ENCODE measurements at places on chromosomes 2 and 18. TPM values are rescaled to one million over a fixed set of nuclear protein-coding genes. Genes with fewer than 3 reads are reported as not detected.

GRCh38 chr18:79567481-79568147 is 112.0 kb upstream of the CTDP1 start:
- peak; percentile 73 for DNase-seq

GRCh38 chr18:4544142-4544541 is 89.0 kb upstream of the DLGAP1 start:
- no peak for DNase-seq

DNA sequence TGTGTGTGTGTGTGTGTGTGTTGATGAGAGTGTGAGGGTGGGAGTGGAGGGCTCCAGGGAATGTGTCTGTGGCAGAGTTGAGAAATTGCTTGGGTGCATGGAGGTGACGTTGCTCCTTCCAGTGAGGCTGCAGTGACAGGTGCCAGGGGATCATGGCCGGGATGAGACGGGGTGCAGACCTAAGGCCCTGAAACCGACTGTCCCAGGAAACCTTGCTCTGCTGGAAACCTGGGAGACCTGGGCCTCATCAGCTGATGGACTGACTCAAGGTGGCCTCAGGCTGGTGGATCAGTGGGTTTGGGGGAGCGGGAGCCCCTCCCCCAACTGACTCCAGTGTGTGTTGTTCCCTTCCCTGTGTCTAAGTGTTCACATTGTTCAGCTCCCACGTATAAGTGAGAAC is 56.6 kb downstream of the INHBB start:
- no peak for DNase-seq

DNA sequence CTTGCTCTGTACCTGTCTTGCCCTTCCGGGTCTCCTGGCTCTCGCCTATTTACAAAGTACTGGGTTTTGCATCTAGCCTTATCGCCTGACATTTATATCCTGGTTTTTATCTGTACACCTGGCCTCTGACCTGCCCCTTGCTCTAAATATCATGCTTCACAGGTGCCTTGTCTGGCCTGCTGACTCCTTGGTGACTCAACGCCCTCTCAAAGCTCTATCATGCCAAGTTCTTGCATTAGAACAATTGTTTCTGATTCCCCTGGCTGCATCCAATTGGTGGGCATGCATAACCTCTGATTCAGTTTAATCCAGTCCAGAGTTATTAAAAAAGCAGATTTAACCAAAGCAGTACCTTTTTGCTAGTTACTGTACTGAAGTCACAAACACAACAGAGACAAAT is 113.9 kb upstream of the CCDC68 start:
- DNase-seq = no peak

- DNase-seq = no peak
Observed at GRCh38 chr2:58739033-58739432, 497.9 kb upstream of the FANCL start.

- no peak for DNase-seq
Observed at GRCh38 chr2:23027396-23027795, 357.6 kb upstream of the KLHL29 start.

GRCh38 chr2:226352941-226353560 is 446.6 kb downstream of the IRS1 start:
- DNase-seq = no peak

The HOXD13 gene
- not detected for polyA plus RNA-seq

The TXNDC2 gene
- polyA plus RNA-seq = 0.09 TPM
